CD4-positive, alpha-beta memory T cell (primary cell): ENCODE measurements at places on chromosomes 2 and 18. TPM values are rescaled to one million over a fixed set of nuclear protein-coding genes. Genes with fewer than 3 reads are reported as not detected.

- no peak for DNase-seq
Observed at GRCh38 chr2:216281316-216281715, 91.0 kb downstream of the MARCHF4 start.

GRCh38 chr2:146661473-146662096, 1183.2 kb upstream of the ACVR2A start:
- no peak for DNase-seq

DNA sequence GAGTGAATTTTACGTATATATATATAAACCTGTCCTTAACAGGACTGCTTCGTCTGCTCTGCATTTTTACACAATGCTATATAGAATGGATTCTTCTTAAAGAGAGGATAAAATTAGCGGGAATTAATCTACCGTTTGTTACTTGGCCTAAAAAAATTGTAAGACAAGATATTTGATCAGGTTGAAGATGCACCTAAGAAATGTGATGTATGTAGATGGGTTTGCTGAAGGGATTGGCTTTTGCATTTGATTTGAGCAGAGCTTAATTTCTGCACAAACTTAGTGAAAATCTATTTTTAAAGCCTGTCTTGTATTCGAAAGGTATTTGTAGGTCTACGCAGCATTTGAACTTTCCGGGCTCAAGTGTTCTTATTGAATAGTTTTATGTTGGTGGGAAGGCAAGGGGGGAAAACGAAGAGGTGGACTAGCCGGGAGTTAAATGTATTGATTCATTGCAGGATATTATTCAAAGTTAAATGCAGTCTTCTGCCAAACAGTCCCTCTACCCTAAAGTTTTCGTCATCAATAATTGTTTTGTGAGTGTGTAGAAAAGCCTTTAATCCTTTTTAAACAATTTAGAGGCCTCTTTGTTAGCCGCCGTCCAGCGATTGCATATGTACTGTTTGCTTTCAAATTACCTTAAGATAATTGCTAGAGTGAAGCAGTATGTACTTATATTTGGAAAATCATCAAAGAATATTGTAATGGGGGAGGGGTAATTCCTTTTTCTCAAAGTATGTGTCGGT, 1.2 kb downstream of the PPP1CB start:
- no peak for DNase-seq

- no peak for DNase-seq
Observed at GRCh38 chr2:16653799-16654198, 11.8 kb downstream of the CYRIA start.

DNA sequence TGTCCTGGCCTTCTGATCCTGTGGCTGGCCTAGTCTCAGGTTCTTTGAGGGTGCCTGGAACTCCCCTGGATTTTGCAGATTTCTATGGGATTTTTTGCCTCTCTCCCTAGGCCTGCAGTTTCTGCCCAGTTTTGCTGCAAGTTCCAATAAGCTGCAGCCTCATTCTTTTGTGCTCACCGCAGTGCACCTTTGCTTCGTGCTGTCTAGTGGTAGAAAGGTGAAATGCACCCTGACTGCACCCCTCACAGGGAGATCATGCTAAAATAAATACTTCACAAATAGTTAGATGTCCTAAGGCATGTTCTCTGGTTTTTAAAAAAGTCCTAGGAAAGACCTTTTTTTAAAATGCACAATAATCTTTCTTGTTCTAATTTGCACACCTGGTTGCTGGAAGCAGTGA, 72.5 kb downstream of the GNAL start:
- no peak for DNase-seq

- DNase-seq: no peak
Observed at GRCh38 chr2:26850000-26850431, 2.1 kb downstream of the DPYSL5 start.

DNA sequence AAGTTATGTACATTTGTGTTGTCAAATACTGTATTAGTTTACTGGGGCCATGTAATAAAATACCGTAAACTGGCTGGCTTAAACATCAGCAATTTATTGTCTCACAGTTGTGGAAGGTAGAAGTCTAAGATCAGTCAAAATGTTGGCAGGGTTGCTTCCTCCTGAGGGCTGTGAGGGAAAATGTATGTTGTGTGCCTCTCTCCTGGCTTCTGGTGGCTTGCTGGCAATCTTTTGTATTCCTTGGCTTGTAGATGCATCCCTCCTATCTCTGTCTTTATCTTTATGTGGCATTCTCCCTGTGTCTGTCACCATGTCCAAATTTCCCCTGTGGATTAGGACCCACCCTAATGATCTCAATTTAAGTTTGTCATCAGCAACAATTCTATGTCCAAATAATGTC, 37.0 kb upstream of the SLC30A6 start:
- DNase-seq: no peak

DNA sequence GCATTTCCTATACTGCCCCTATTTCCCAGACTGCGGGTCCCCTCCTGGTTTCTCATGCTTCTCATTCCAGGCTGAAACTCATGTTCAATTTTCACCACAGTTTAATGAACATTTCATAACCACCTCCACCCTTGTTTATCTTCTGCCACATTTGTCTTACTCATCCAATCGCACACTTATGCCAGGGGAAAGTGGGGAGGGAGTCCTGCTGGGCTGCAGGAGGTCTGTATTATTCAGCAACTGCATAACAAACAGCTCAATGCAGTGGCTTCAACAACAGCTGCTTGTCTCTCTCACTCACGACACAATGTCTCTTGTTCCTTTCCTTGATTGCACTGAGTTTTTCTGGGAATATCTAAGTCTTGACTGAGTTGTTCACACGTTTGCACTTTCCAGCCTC, 106.0 kb downstream of the ZNF519 start:
- DNase-seq: no peak

DNA sequence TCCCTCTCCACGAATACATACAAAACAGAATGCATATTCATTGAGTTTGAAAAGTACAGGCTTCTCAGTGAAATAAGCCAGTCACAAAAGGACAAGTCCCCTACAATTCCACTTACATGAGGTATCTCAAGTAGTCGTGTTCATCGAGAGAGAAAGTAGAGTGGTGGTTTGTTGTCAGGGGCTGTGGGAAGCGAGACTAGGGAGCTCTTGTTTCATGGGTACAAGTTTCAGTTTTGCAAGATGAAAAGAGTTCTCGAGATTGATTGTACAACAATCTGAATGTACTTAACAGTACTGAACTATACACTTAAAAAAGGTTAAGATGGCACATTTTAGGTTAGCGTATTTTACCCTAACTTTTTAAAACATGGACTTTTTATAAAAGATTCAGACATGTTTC, 71.5 kb upstream of the TTC39C start:
- peak; percentile 40 for DNase-seq

DNA sequence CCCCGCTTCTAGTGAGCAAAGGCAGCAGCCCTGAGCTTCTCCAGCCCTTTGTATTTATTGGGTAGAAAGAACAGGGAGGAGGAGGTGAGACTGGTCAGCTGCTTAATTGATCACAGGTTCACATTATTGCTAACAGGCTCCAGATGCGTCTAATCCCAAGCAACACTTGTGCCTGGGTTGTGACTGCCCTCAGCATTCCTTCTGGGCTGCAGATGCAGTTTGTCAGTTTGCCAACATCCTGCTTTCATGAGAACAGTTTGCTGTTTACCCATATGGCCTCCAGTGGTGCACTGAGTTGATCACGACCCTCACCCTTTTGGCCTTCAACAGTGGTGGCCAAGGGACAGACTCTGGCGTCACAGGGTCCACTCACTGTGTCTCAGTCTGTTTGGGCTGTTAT, 159.5 kb upstream of the ZNF516 start:
- DNase-seq: no peak

GRCh38 chr2:12397854-12398253, 318.9 kb upstream of the TRIB2 start:
- DNase-seq: no peak

DNA sequence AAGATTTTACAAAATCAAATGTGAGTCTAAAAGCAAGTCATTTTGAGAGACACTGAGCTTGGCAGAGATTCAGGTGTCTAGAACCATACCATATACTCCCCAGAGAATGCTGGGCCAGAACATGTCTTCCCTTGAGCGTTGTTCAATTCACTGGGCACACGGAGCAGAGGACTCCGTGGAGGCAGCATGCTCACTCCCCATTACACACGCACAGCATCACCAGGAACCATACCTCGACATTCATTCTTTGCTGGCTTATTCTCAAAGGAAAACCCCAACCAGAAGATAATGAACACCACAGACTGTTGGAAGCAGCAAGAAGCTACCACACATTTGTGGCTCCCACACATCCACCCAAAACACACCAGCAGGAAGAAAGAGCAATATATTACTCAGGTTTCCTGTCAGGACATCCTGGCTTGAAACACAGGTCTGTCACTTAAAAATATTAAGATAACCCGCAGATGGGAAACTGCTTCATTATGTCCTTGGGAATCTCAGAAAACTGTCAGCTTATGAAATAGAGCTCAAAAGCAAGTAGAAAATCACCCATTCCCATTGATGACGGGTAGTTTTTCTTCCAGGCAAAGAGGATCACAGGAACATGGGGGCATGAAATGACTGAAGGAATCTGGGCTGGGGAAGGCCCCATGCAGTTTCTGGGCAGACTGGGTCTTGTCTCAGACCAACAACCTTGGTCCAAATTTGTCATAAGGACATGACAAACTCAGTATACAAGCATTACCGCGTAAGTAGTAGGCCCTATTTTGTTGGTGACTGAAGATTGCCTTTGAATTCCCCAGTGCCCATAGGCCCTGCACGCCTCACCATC, 46.4 kb downstream of the PCBP1 start:
- no peak for DNase-seq

GRCh38 chr2:95346231-95346737, 49.1 kb downstream of the KCNIP3 start:
- DNase-seq: no peak

DNA sequence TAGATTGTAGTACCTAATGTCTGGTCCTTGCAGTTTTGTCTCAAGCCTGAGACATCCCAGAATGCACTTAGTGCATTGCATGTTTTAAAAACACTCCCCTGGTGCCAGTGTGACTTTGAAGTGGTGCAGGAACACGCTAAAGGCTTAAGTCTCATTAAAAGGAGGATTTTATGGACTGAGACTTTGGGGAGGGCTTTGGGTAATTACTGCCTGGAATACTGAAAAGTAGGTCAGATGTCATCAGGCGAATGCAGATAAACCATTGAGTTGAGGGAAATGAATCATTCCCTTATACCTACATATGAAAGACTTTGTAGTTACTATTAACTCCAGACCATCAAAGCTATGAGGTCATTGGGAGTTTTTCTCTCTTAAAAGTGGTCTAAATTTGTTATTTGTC, 3.0 kb upstream of the OSBPL1A start:
- no peak for DNase-seq

DNA sequence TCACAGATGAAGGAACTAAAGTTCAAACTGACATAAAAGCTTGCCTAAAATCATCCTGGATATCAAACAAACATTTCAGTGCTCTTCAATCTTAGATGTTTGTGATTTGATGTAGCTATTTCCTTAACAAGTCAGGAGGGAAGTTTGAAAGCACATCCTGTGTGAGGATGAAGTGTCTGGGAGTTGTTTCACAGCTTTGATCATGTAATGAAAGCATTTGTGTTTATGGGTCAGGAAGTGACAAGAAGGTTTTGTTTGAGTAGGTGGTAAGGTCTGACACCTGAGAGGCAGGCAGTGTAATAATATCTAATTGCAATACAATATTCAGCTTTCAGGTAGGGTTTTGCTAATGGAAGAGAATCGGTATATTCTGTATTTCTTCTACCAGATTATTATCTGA, 26.0 kb upstream of the CSRNP3 start:
- no peak for DNase-seq

GRCh38 chr18:46243095-46243494, 138.9 kb downstream of the HAUS1 start:
- DNase-seq: no peak

DNA sequence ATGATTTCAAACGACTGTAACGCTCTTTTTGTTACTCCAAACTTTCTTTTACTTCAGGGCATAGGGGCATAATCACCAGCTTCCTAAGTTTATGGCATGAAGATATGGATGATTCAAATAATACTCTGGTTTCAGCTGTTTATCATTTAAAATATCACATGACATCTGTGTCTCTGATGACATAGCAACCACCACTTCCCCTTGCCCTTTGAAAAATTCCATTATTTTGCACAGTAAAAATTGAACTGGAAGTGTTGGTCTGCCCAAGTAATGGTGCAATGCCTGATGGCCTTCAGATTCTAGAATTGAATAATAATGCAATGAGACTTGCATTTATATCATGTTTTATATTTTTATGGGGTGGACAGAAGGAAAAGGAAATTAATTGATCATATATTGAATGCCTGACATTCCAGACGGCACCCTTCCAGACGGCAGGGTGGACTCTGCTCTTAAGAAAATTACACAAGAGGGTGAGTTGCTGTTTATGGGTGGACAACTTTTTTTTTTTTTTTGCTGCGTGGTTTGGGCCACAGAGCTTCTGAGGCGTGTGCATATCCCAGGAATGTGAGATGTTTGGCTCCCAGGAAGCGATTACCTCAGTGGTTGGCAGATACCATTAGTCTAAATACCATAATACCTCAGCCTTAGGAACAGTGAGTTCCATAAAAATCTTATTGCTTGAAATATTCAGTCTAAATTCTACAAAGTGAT, 101.7 kb upstream of the ZNF521 start:
- DNase-seq: no peak

DNA sequence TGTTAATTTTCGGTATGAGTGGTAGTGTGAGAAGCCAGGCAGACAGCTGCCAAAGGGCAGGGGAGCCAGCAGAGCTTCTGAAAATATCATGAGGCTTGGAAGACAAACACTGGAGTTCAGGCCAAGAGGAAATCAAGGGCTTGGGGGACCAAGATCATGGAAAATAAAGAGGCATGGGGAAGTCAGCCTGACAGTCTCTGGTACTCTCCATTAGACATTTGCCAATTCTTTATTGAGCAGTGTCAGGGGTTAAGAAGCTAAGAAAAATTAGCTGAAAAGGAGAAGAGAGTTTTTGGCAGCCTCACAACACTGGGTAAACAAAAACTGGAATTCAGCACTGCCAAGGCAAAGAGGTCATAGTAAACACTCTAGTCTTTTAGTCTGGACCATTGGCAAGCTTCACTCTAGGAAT, 612.7 kb downstream of the EPHA4 start:
- no peak for DNase-seq

Gene RAMP1
- 10.8 TPM for polyA plus RNA-seq

Gene ANKRD29
- 0.91 TPM for polyA plus RNA-seq

Gene ZEB2
- polyA plus RNA-seq: 1.5 TPM

Gene PCARE
- polyA plus RNA-seq: not detected

Gene ABCG8
- 0.10 TPM for polyA plus RNA-seq

Gene MRO
- not detected for polyA plus RNA-seq

Gene SAP130
- polyA plus RNA-seq: 17.9 TPM

Gene LRRC30
- not detected for polyA plus RNA-seq
